ENCODE measurements at places on chromosomes 16 and 17. TPM values are rescaled to one million over a fixed set of nuclear protein-coding genes. Genes with fewer than 3 reads are reported as not detected.

DNA sequence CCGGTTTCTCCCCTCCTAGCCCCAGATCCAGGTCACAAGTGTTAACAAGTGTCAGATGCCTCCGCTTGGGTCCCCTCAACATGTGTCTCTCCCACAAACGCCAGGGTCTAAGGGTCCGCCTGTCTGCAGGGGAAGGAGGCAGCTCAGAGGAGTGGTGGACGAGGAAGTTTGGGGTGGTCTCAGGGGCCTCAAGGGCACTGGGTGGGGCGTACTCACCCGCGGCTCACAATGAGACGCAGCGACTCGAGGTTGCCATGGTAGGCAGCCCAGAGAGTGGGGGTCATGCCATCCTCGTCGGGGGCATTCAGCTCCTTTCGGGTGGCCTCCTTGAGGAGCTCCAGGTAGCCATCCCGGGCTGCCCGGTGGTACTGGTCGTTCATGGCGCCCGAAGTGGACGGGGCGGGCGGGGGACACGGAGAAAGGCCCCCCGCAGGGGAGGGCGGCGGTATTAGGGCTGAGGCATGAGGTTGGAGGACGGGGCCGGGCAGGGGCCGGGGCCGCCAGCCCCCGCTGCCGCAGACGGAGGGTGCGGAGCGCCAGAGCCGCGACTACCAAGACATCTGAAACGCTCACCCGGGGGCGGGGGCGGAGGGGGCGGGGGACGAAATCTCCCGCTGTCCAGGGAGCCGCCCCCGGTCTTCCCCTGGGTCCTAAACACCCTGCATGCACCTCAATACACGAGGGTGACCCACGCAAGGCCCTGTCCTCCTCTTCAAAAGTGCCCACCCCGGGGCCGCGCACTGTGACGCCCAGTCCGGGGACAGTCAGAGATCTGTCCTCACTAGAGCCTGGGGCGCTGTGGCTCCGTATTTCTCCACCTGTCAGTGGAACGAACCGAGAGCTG is at the start of gene USH1G:
Gene USH1G (minus strand): TSS at position 562 of the 844 bp plus-strand sequence. CDS start 182 bp downstream, at position 380.
- no peak within 1 kb of the TSS for H3K27ac ChIP-seq
- H3K27me3 ChIP-seq, result peaks cover 83% of the 10 kb centered on the region
- no peaks in the 10 kb centered on the region for H3K36me3 ChIP-seq
- DNase-seq, result no peak

CSF3 gene
- 1.6 TPM for total RNA-seq

DNA sequence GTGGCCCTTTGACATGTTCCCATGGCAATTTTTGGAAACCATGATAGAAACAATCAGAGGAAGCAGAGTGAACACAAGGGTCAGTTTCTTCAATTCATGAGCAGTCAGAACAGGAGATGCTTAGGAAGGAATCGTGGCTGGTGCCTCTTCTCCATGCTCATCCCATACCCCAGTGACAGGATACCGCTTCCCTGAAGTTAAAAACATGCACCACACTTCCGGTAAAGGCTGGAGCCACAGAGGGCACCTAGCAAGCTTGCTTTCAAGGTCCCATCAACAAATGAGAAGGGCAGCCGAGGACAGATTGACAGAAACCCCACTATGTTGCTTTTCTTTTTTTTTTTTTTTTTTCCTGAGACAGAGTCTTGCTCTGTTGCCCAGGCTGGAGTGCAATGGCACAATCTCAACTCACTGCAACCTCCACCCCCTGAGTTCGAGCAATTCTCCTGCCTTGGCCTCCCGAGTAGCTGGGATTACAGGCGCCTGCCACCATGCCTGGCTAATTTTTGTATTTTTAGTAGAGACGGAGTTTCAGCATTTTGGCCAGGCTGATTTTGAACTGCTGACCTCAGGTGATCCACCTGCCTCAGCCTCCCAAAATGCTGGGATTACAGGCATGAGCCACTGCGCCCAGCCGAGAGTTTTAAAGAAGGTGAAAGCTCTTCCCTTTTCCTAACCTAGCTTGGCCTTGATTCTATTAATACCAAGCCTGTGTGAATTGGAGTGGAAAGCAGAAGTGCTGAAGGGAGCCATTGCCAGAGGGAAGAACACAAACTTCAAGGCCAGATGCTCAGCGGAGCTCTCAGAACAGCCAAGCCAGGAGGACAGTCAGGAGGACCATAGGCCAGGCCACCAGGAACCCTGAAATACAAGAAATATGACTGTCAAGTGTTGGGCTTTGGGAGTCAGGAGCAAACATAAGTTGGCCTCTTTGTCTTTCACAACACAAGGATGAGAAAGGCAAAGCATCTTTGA is 16.6 kb downstream of the GP2 start:
- H3K36me3 ChIP-seq, result no peaks in the 10 kb centered on the region
- H3K27ac ChIP-seq, result no peak overlapping the region
- DNase-seq, result no peak
- H3K4me3 ChIP-seq, result no peak overlapping the region
- H3K4me1 ChIP-seq, result no peaks in the 10 kb centered on the region

CBLN1 gene
- total RNA-seq, result 2.4 TPM

TNFRSF17 gene
- total RNA-seq, result not detected

DNA sequence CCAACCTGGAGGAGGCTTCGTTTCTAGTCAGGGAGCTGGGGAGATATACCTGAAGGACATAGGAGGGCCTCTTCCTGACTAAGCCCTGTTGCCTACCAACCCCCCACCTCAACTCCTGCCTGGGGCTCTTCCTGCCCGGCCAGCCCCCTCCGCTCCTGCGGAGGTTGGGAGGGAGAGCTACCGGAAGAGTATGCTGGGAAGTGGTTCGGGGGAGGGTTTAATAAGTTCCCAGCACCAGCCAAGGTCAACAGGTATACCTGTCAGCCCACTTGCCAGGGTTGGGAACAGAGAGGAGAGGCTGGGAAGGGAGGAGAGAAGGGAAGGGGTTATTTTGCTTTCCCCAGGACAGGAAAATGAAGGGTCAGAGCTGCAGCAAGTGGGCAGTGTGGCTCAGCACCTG is 4.7 kb downstream of the PPP1R1B start:
- peaks cover 35% of the 10 kb centered on the region for H3K27me3 ChIP-seq
- peaks cover 37% of the 10 kb centered on the region for H3K4me1 ChIP-seq
- H3K36me3 ChIP-seq, result no peaks in the 10 kb centered on the region
- H3K27ac ChIP-seq, result no peak overlapping the region

NPIPA3 gene
- not detected for total RNA-seq

DNA sequence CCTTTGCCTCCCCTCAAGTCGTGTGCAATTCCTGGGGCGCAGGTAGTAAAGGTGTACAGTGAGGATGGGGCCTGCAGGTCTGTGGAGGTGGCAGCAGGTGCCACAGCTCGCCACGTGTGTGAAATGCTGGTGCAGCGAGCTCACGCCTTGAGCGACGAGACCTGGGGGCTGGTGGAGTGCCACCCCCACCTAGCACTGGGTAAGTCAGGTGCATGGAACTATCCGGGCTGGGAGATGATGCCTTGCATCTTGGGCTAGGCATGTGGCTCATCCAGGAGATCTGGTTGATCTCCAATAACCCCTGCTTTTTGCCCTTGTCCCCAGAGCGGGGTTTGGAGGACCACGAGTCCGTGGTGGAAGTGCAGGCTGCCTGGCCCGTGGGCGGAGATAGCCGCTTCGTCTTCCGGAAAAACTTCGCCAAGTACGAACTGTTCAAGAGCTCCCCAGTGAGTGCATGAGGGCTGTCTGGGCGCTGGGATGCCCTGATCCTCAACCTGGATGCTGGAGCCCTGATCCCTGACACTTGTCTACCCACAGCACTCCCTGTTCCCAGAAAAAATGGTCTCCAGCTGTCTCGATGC is 5.2 kb downstream of the GRB7 start:
- H3K36me3 ChIP-seq, result no peaks in the 10 kb centered on the region
- H3K4me1 ChIP-seq, result peaks cover 31% of the 10 kb centered on the region
- no peak for DNase-seq
- peaks cover 62% of the 10 kb centered on the region for H3K27me3 ChIP-seq
